T-helper 17 cell (primary cell): ENCODE measurements at places on chromosomes 7 and 10. TPM values are rescaled to one million over a fixed set of nuclear protein-coding genes. Genes with fewer than 3 reads are reported as not detected.

DNA sequence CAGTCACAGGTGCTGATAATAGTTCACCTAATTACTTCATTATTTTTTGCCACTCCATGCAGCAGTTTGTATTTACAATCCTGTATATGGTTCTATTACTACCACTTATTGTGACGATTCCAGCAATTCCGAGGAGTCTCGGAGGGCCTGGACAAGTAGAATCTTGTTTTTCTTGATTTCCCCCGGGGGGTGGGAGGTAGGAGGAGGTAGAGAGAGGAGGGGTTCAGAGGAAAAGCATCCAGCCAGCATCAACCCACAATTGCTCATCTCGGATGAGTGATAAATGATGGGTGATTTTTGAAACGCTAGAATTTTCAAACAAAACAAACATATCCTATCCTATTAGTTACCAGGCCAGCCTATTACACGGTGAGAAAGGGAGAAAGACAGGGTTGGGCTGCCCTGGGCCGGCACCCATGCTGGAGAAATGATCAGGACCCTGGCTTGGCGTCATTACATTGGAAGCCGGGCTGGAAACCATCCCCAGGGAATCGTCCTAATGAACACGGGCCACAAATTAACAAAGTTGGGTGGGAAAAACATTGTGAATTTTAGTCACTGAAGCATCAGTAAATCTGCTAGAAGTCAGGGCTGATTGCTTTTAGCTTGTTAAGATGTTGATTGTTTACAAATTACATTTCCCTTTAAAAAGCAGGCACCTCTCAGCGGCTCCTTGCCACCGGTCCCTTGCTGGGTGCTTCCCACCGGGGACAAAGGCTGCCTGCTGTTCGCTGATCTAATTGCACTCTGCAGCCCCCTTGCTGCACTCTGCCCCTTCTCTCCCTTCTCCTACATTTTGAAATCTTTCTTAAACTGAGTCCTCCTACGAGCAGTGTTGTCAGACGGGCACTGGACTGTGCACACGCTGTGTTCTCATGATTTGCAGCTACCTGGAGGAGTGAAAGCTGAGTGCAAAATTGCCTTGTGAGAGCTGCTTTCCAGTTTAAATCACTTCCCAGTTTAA, 95.5 kb downstream of the FAM204A start:
- peaks cover 79% of the 10 kb centered on the region for H3K27me3 ChIP-seq
- DNase-seq, result no peak
- no peak overlapping the region for H3K4me3 ChIP-seq
- no peak overlapping the region for H3K27ac ChIP-seq

- no peaks in the 10 kb centered on the region for H3K4me1 ChIP-seq
- no peak for DNase-seq
- no peak overlapping the region for H3K4me3 ChIP-seq
- H3K27ac ChIP-seq, result no peak overlapping the region
- H3K27me3 ChIP-seq, result peaks cover 26% of the 10 kb centered on the region
- H3K36me3 ChIP-seq, result no peaks in the 10 kb centered on the region
Measured at GRCh38 chr10:75329190-75329745, 72.3 kb downstream of the ZNF503 start.

Gene WNT8B
- total RNA-seq, result not detected

- peaks cover 25% of the 10 kb centered on the region for H3K4me1 ChIP-seq
- H3K4me3 ChIP-seq, result no peak overlapping the region
- no peak for DNase-seq
- peak overlapping the region; percentile 49 for H3K27ac ChIP-seq
- H3K27me3 ChIP-seq, result no peaks in the 10 kb centered on the region
Measured at GRCh38 chr7:27802999-27803398, 63.0 kb downstream of the TAX1BP1 start.

DNA sequence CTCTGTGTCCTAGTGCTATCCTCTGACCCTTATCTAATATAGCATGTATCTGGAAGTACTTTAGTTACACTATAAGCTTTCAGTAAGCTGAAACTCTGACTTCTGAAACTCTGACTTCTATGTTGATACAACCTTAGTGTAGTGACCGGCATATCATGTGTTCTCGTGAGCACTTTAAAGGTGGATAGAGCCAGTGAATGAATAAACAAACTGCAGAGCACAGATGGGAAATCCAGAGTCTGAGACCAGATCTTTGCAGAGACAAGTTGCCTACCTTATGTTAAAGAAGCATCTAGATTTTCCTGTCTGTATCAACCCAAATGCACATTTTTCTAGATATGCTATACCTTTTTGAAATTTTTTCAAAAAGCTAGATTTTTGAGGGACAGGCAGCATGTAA, 3.5 kb downstream of the ACTA2 start:
- no peak overlapping the region for H3K4me3 ChIP-seq
- peaks cover 12% of the 10 kb centered on the region for H3K4me1 ChIP-seq
- no peaks in the 10 kb centered on the region for H3K27me3 ChIP-seq
- H3K36me3 ChIP-seq, result no peaks in the 10 kb centered on the region

DNA sequence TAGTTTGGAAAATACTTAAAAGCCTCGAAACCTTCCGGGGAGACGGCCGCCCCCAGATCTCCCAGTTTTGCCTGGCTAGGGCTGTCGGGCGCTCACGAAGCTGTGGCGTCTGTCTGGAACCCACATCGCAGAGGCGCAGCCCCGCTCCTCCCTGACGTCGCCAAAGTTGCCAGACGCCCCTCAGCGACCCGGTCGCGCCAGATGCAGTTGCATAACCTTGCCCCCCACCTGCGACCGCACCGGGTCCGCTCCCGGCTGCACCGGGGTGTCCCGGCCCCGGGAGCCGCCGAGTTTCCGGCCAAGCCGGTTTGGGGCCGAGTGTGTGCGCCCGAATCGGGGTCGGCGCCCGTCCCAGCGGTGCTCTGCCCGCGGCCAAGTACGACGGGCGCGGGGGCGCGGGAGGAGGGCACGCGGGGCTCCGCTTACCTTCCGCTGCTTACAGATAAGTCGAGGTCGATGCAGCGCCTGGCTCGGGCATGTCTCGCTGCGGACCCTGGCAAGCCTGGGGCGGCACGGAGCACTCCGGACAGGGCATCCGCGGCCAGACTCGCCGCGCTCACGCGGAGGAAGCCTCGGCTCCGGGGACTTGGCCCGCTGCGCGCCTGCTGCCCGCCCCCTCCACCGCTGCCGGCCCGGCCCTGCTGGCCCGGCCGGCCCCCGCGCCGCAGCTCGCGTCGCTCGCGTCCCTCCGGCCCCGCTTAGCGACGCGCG, 665 bp downstream of the INSYN2A start:
- H3K4me3 ChIP-seq, result no peak overlapping the region
- H3K36me3 ChIP-seq, result no peaks in the 10 kb centered on the region
- peaks cover 40% of the 10 kb centered on the region for H3K27me3 ChIP-seq
- no peak overlapping the region for H3K27ac ChIP-seq
- DNase-seq, result no peak
- peaks cover 2% of the 10 kb centered on the region for H3K4me1 ChIP-seq

Gene TMEM213
- not detected for total RNA-seq

GRCh38 chr7:78985509-78985908, 468.0 kb downstream of the MAGI2 start:
- no peaks in the 10 kb centered on the region for H3K27me3 ChIP-seq
- no peaks in the 10 kb centered on the region for H3K36me3 ChIP-seq
- no peak overlapping the region for H3K4me3 ChIP-seq
- H3K27ac ChIP-seq, result no peak overlapping the region
- no peaks in the 10 kb centered on the region for H3K4me1 ChIP-seq

Gene NRBF2
- total RNA-seq, result 22.2 TPM

Gene IPMK
- total RNA-seq, result 3.8 TPM

DNA sequence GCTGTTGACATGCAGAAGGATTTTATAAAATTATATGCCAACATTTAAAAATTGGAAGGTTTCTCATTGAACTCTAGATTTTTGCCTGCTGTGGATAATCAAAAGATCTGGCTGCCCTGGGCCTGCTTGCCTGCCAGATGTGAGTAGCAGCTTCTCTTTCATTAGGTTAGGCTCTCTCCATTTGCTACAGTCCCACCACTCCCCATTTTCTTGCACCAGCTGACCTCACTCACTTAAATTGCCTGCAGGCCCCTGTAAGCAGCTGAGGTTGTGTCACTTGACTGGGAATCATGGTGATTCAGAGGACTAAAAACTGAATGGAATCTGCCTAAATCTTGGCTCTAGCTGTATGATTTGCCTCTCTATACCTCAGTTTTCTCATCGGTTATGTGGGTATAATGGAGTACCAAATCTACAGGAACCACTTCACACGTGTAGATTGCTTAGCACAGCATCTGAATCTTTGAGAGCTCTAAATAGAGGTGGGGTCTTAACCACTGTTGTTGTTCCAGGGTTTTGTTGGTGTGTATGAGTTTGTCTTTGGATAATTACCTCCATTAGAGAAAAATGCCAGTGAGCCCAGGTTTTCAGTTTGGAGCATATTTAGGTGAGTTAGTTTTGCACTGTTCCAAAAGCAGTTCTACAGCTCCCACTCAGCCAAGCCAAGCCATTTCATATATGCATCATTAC, 18.6 kb upstream of the RAPGEF5 start:
- H3K36me3 ChIP-seq, result no peaks in the 10 kb centered on the region
- H3K27me3 ChIP-seq, result peaks cover 3% of the 10 kb centered on the region
- H3K4me3 ChIP-seq, result no peak overlapping the region
- H3K27ac ChIP-seq, result no peak overlapping the region
- H3K4me1 ChIP-seq, result no peaks in the 10 kb centered on the region

DNA sequence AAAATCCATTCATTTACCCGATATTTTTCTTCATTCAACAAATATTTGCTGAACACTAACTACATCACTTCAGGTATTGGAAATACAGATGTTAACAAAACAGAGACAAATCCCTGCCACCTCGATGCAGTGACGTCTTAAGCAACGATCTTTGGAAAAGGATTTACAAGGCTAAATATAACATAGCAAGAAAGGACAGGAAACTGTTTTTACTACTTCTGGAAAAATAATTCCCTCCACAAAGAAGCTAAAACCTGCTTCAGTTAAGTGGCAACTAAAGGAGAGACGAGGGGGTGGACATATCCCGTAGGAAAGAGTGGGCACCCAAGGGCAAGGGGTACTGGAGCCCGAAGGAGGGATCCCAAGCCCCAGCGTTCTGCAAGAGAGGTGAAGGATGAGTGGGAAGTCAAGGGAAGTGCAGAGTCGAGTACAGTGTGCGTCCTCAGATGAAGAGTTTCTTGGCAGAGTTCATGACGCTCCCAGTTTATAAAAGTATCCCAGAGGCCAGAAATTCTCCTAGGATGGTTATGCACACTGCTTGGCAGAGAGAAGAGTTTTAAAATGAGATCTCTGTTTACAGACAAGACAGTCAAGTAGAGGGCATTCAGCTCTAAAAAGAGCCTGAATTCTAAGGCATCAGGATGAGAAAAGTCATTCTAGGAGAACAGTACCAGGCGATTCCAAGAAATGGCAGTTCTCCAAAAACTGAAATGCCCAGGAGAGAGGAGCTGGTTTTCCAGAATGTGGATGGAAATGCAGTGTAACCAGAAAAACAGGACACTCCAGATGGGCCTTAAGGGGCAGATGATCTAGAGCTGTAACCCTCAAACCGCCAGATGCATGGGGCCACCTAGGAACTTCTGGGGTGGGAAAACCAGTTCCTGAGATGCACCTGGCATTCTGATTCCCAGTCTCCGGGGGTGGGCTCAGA, 97.3 kb downstream of the GRB10 start:
- H3K27me3 ChIP-seq, result peaks cover 28% of the 10 kb centered on the region
- peak overlapping the region; percentile 32 for H3K27ac ChIP-seq
- no peak for DNase-seq
- H3K4me1 ChIP-seq, result peaks cover 2% of the 10 kb centered on the region

GRCh38 chr10:43231523-43232078, 35.3 kb downstream of the RASGEF1A start:
- peak overlapping the region; percentile 74 for H3K27ac ChIP-seq
- H3K4me1 ChIP-seq, result peaks cover 30% of the 10 kb centered on the region
- H3K4me3 ChIP-seq, result peak overlapping the region; percentile 77
- H3K36me3 ChIP-seq, result no peaks in the 10 kb centered on the region
- H3K27me3 ChIP-seq, result peaks cover 6% of the 10 kb centered on the region

- H3K27me3 ChIP-seq, result no peaks in the 10 kb centered on the region
- H3K4me3 ChIP-seq, result no peak overlapping the region
Measured at GRCh38 chr10:83632701-83633100, 506.6 kb upstream of the GHITM start.

Gene FRMPD2
- not detected for total RNA-seq

GRCh38 chr7:17371671-17372524, 73.4 kb downstream of the AHR start:
- no peak for DNase-seq
- no peaks in the 10 kb centered on the region for H3K27me3 ChIP-seq
- no peak overlapping the region for H3K4me3 ChIP-seq
- H3K4me1 ChIP-seq, result no peaks in the 10 kb centered on the region
- H3K27ac ChIP-seq, result no peak overlapping the region
- H3K36me3 ChIP-seq, result no peaks in the 10 kb centered on the region

GRCh38 chr10:30459283-30459682, 25.3 kb downstream of the MAP3K8 start:
- H3K4me1 ChIP-seq, result peaks cover 20% of the 10 kb centered on the region
- peaks cover 3% of the 10 kb centered on the region for H3K36me3 ChIP-seq
- H3K4me3 ChIP-seq, result no peak overlapping the region
- no peaks in the 10 kb centered on the region for H3K27me3 ChIP-seq
- H3K27ac ChIP-seq, result no peak overlapping the region

DNA sequence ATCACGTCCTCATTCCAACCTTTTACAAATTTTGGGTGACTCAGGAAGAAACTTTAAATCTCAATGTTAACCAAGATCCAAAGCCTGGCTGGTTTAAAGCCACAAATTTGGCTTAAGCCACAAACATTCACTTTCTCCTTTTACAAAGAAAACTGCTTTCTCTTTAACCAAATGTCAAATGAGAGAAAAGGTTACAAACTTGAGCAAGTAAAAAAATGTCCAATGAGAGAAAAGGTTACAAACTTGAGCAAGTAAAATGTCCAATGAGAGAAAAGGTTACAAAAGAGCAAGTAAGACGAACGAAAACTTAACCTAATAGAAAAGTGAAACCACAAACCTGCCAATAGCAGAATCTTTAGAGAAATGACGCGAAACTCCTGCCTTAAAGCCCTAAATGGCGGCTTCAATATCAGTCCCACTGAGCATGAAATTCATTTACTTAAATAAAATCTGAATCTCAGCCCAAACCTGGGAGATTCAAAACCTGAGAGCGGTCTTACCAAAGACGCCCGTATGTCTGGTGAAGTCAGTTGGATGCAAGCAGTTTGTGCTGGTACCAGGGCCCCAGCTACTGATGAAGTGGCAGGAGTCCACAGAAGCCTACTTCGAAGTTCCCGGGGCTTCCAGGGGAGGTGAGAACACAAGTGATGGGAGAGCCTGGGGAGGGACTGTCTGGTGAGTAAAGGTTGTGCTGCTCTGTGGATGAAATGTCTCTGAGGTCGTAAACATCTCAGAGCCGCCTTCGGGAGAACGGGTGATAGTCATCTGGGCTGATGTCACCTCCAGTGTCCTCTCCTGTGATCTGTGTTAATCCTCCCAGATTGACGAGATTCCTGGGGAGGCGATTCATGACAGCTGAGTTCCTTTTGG, 74.6 kb downstream of the PAXIP1 start:
- H3K36me3 ChIP-seq, result no peaks in the 10 kb centered on the region
- peaks cover 25% of the 10 kb centered on the region for H3K4me1 ChIP-seq
- H3K27me3 ChIP-seq, result no peaks in the 10 kb centered on the region
- H3K4me3 ChIP-seq, result peak overlapping the region; percentile 97
- no peak for DNase-seq
- peak overlapping the region; percentile 99 for H3K27ac ChIP-seq

GRCh38 chr7:101391991-101392390, 29.3 kb downstream of the COL26A1 start:
- H3K4me3 ChIP-seq, result peak overlapping the region; percentile 58
- peaks cover 6% of the 10 kb centered on the region for H3K27me3 ChIP-seq
- H3K27ac ChIP-seq, result peak overlapping the region; percentile 77
- H3K36me3 ChIP-seq, result no peaks in the 10 kb centered on the region
- H3K4me1 ChIP-seq, result peaks cover 11% of the 10 kb centered on the region
